ENCODE measurements at places on chromosomes 3 and 15.

GRCh38 chr3:183775781-183776180 is 49.6 kb downstream of the MAP6D1 start:
- DNase-seq: peak; percentile 12

- DNase-seq: no peak
These were observed 109.7 kb upstream of the ROPN1 start for GRCh38 chr3:124101643-124102042.

DNA sequence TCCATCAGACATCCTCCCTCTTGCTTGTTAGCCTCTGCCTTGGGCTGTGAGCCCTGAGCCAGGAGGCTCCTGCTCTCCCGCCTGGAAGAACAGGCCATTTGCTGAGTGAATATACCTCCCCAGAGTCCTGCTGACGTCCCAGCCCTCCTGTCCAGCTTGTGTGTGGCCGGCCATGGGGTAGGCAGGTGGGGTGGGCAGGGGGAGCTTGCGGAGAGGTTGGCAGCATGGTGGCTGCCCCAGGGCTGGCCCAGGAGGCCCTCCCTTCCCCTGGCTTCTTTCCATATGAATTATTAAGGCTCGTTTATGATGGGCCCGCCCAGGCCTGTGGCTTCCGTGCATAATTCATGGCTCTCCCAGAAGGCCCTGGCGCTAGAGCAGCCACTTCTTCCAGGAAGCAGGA is 18.7 kb downstream of the CACNA2D2 start:
- DNase-seq: no peak

DNA sequence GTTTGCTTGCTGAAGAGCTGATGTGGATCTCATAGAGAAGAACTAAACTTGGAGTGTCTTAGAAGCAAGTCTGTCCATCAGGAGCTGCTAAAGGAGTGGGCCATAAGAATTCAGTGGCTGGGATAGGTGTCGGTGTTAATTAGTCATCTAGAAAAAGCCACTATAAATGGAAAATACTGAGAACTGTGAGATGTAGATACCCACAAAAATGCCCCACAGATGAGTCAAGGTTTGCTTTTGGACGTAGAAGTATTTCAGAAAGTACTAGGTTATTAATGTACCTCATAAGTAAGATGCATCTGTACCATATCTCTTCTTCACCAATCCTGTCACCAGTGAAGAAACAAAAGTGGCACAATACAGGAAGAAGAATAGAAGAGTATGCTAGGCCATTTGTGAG is 530.9 kb upstream of the TGFBR2 start:
- DNase-seq: no peak

DNA sequence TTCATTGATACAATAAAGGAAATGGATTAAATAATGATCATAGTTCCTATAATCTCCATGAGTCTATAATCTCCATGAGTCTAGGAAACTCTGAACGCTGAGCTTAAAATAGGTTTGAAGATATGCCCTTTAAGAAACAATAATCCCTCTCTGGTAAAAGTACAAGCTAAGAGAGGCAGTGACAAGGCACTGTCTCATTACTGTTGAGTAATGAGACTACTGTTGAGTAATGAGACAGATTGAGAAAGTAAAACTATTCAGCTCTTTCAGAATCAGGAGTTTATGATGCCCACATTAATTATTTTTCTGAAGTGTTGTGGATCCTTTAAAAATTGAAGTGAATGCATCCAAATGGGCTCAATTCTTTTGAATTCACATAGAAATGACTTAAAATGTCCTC is 235.5 kb upstream of the THRB start:
- no peak for DNase-seq
